NCI-H187 treated with DMSO at 0.1 percent for 48 hours (cell line): ENCODE measurements at places on chromosomes 7 and 10.

DNA sequence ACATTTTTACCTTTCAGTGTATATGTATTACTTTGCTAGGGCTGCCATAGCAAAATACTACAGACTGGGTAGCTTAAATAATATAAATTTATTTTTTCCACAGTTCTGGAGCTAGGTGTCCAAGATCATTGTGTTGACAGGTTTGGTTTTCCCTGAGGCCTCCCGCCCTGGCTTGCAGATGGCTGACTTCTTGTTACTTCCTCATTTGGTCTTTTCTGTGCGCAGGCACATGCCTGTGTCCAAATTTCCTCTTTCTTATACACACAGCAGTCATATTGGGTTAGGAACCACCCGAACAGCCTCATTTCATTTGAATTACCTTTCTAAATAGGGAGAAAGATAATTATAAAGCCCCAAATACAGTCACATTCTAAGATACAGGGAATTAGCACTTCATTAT is 521.6 kb upstream of the SORCS1 start:
- DNase-seq = no peak

- DNase-seq = no peak
Observed at GRCh38 chr10:78905957-78906308, 162.8 kb upstream of the ZMIZ1 start.

DNA sequence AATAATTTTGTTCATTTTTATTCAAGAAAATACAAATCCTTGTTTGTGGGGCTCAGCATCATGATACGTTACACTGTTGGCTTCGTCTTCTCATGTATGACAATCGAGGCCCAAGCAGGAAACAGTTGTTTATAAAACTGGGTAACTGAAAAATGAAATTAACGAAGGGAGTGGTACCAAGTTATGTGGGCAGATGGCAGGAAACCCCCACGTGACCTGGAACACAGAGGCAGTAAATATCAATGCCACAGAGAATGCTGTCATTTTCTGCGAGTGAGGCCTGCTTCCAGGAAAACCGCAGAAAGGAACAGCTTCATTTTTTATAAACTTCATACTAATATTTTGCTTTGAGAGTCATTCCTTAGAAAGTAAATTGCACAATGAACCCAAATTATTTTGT is 201.0 kb upstream of the ADARB2 start:
- no peak for DNase-seq

- DNase-seq = no peak
Observed at GRCh38 chr10:132447446-132448247, 50.6 kb downstream of the PWWP2B start.

GRCh38 chr10:78185693-78186055 is 152.0 kb downstream of the RPS24 start:
- DNase-seq = no peak

DNA sequence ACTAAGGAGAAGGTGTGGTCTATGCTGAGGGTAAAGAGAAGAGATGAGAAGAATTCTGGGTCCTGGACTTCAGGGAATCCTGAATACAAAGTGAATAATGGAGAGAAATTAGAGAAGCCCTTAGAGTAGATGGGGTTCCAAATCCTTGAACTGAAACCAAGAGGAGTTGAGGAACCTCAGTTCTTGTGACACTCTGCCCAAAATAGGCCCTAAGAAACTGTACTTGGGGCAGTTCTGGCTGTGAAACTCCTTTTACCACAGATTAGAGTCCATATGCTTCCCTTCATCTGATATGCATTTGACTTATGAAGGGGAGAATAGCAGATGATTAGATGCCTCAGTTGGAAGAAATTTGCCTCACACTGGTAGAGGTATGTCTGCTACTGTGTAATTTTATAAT is 19.0 kb downstream of the TES start:
- no peak for DNase-seq

DNA sequence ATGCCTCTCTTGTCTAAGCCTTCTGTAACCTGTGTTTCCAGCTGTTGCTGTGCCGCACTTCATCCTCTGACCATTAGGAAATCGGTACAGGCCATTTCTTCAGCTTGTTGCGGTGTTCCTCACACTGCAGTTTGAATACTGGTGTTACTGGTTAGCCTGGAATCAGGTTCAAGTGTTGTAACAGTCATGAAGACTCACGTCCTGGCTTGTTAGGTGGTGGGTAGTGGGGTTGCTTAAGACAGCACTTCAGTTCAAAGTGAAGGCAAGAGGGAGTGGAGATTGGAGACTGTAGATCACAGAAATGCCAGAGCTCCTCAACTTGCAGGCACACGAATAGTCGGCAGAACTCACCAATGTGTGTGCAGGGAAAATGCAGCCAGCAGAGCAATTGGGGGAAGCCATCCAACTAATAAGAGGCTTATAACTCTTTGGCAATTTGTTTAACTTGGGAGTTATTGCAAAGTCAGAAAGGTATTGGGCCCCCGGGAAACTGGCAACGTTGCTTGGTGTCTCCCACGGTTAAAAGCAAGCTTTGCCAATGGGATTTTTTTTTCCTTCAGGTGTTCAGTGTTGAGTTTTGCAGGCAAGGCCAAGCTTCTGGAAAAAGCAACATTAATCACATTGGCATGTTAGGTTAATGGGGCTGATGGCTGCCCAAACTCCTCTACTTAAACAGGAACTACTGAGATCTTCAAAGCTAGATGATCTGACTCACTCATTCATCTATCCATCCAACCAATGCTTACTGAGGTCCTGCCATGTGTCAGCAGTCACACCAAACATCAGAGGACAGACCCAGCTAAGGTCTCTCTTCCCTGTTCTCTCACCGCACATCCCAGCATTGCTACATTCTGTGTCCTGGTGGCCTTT is 380.9 kb downstream of the GATA3 start:
- no peak for DNase-seq

- DNase-seq = no peak
Observed at GRCh38 chr10:88232029-88232895, 350.9 kb downstream of the RNLS start.

GRCh38 chr10:44902941-44903545 is 8.1 kb upstream of the TMEM72 start:
- DNase-seq = peak; percentile 11

- DNase-seq = no peak
Observed at GRCh38 chr7:85019778-85020177, 167.1 kb downstream of the SEMA3D start.

GRCh38 chr7:148914208-148914777 is 30.2 kb upstream of the EZH2 start:
- DNase-seq = no peak

GRCh38 chr7:77181015-77181595 is 18.5 kb downstream of the FGL2 start:
- no peak for DNase-seq

DNA sequence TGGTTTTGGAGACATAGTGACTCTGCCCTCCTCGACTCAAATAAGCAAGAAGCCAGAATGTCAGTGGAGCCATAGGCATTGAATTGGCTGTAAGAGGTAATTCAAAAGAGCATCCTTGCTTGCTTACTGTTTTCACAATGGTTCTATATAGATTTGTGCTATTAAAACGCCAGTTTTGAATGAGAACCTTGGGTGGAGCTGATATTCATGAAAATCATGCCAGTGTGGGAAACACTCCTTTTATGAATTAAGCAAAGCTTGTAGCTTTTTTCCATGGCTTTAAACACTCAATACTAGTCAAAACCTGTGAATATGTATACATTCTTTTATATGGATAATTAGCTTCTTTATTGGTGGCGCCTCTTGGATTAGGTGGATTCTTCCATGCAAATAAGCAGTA is 252.5 kb downstream of the SLC25A13 start:
- DNase-seq = no peak

- DNase-seq = no peak
Observed at GRCh38 chr7:30738026-30738915, 13.7 kb upstream of the INMT start.

DNA sequence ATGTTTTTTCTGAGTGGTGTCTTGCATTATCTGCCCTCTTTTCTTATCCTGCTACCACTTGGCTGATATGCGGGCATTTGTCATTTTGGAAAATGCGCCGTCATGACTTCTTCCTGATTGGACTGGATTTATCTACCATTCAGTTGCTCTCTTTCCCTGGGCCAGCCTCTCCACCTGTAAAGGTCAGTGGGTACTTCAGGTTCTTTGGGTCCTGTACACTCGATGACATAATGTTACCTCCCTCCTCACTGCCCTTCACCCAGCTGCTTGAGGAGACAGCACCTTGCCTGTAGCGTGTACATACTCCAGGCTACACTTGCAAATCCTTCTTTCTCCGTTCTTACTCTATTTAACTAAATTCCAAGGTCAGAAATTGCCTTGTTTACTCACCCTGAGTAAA is 83.7 kb downstream of the RBM33 start:
- DNase-seq = no peak

- no peak for DNase-seq
Observed at GRCh38 chr7:151992375-151992774, 33.1 kb upstream of the GALNT11 start.

GRCh38 chr7:108423089-108423989 is 32.9 kb downstream of the NRCAM start:
- no peak for DNase-seq
